ENCODE measurements at places on chromosomes 1 and 21.

GRCh38 chr1:19485362-19486187 is at the start of gene CAPZB:
TSS of gene CAPZB (minus strand) at chr1:19485539. CDS start at chr1:19485438, 101 bp downstream.
- peak; percentile 96 for DNase-seq

GRCh38 chr1:99784809-99785255 is 18.4 kb upstream of the FRRS1 start:
- no peak for DNase-seq

DNA sequence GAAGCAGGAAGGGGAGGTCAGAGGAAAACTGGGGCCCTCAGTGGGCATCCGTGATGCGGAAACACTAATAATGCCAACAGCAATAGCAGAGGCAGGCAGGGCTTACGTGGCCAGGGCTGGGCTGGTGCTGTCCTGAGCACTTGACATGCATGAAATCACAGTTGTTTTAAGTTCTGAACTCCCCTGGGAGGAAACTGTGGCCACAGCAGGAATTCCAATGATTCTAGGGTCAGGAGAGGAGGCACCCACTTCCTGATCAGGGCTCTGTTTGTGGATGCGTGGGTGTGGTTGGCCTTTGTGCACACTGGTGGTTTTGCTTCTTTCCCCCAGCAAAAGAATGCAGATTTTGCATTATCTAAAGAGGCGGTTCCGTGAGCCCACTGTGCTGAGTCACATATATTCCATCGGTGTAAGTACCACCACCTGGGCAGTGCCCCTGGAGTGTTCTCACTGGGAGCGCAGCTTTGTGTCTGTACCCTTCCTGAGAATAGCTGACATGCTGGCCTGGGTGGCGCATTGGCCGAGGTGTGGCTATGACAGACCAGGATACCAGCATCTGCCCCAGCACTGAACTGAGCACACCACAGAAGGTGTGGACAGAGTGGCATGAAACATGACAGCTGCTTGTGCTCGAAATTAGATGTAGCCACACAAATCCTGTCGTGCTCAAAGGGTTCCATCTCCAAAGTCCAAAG is 71.0 kb downstream of the PDE9A start:
- DNase-seq: no peak

GRCh38 chr21:29656504-29657239 is 283.1 kb downstream of the GRIK1 start:
- no peak for DNase-seq

DNA sequence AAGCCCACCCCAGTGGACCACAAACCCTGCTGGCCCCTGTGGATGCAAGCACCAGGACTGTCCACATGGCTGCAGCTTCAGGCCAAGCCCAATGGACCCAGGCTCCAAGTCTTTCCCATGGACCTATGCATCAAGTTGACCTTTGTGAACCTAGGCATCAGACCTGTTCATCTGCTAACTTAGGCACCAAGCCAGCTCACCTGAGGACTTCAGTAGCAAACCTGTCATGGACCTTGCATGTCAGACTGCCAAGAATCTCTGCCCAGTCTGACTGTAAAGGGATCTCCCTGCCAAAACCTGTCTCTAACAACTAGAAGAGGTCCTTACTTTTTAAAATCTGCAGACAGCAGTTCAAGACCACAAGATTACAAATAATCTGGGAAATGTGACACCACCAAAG is 37.8 kb downstream of the FMO3 start:
- no peak for DNase-seq
